ENCODE measurements at places on chromosomes 7 and 10. TPM values are rescaled to one million over a fixed set of nuclear protein-coding genes. Genes with fewer than 3 reads are reported as not detected.
A peak's percentile ranks its signal among the peaks of the same experiment; 100 is the strongest.

DNA sequence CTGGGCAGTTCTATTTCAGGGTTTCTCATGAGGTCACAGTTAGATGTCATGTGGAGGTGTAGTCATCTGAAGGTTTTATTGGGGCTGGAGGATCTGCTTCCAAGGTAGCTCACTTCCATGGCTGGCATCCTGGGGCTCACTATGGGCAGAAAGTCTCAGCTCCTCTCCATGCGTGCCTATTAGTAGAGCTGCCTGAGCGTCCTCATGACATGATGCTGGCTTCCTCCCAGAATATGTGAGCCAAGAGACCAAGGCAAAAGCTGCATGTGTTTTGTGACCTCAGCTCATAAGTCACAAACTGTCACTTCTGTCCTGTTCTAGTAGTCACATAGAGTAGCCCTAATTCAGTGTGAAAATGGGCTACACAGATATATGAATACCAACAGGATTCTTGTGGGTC, 524.4 kb downstream of the SUGCT start:
- DNase-seq, result no peak

GRCh38 chr7:29325476-29325875, 130.9 kb downstream of the CHN2 start:
- DNase-seq, result no peak

DNA sequence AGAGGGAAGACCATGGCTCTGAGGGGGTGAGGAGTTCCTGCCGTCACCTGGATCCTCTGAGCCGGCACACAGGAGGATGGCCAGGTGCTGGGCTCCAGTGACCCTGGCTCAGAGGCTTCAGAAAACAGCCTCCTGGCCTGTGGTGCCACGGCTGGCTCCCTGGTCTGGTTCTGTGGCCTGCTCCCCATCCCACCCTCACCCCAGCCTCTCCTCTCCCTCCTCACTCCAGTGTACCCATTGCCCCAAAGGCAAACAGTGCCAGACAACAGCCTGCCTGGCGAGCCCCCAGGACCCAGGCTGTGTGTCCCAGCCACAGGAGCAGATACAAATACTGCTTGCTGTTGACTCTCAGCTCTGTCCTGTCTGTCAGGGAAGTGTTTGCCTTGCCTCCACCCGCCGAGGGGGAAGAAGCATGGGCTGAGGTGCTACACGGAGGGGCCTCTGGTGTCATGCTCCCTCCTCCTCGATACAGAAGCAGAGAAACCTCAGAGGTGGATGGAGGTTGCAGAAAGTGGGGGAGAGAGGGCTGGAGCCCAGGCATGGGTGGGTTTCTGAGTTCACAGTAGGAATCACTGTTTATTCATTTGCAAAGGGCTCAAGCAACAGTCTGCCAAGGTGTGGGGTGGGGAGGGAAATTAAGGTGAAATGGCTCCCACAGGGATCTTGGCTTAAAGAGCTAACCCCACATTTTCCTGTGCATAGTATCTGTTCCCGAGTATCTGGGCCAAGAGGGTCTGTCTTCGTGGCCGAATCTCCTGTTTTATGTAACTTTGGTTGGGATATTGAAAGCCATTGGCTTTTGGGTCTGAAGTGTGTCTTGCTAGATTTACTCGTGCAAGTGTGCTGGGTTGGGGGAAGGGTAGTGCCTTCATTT, 5.5 kb downstream of the ADRA2A start:
- DNase-seq, result peak; percentile 81

DNA sequence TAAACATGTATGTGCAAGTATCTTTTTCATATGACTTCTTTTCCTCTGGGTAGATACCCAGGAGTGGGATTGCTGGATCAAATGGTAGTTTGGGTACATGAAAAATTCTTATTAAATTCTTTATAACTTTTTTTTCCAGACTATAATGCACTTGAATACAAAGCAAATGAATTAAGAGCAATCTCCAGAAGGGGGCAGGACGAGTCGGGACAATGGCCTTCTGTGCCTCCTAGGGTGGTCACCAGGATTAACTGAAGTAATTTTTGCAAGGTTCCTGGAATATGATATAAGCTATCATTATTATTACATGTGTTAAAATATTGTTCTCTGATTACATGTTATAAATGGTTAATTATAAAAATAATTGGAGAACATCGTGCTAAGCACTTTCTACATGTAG, 127.2 kb downstream of the PPP1R17 start:
- DNase-seq, result no peak

GRCh38 chr7:113292105-113292504, 173.8 kb upstream of the SMIM30 start:
- no peak for DNase-seq

Gene RBM17
- total RNA-seq, result 39.7 TPM

GRCh38 chr10:29199339-29199738, 89.5 kb upstream of the LYZL1 start:
- DNase-seq, result no peak

- DNase-seq, result peak; percentile 56
Observed at GRCh38 chr7:137081321-137082093, 213.1 kb downstream of the CHRM2 start.

Gene VSTM4
- 5.0 TPM for total RNA-seq

Gene FFAR4
- total RNA-seq, result 0.34 TPM

DNA sequence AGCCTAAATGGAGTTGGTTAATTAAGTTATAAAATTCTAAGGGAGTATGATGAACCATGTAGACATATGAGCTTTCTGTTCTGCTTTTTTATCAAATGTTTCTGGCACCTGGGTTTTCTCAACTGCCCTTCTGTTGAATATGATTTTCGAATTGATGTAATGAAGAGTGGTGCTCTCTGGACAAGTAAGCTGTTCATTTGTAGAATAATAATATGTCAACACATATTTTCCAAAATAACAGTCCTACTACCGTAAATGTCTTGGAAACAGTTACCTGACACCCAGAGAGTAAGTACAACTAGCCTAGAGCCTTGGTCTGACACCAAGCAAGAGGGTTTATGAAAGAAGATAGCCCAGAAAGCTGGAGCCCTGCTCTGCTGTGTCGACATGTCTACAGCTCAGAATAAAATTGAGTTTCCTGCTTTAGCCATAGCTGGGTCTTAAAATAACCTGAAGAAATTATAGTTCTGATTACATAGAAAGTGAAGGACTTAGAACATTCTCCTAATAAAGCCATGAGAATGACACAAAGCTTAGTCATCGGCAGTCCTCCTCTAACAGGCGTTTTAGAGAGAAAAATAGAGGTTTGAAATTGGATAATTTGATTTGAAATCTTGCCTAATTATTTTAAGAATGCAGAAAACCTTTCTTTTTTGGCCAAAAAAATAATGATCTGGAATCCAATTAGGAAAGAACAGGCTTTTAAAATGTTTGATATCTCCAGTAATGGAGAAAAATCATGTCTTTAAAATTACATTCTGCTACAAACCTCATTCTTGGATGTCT, 25.1 kb downstream of the HDAC9 start:
- DNase-seq, result no peak

DNA sequence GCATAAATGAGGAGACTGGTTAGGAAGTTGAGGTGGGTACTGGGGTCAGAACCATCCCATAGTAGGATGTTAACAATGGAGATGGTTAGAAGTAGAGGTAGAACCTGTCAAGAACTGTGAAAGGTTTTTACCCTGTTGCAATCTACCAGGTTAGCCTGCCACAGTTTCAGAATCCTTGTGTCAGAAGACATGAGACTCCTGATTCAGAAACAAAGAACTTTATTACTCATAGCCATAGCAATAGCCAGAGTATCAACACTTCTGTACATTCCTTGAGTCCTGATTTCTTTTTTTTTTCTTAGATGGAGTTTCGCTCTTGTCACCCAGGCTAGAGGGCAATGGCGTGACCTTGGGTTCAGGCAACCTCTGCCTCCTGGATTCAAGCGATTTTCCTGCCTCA, 200.9 kb downstream of the GRM3 start:
- no peak for DNase-seq

Gene PRKG1
- total RNA-seq, result 2.8 TPM

DNA sequence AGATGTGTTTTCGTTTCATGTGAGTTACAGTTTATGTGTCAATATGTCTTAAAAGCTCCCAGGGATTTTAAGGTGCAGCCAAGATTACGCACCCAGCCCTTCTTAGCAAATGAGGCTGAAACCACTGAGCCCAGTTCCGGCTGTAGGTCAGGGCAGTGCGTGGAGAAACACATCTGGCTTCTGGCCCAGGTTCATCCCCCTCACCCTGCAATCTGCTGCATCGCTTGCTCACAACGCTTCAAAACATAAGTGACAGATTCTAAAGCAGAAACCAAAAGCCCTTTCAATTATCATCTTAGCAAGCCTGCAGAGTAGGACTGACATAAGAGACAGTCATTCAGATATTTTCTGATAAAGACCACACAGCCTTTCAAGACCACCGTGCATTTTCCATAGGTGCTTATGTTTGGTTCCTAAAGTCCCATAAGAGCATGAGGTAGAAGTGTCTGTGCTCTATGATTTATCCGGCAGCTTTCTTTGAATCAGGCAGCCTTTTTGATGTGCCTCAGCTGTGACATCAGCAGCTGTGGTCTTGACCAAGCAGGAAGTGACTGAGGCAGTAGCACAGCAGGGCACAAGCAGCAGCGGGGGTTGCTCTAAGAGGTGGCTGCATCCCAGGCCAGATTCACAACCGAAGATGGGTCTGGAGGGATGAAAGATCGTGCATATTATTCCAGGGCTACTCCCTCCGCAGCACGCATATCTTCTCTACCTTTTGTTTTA, 72.1 kb upstream of the LYZL2 start:
- DNase-seq, result no peak

GRCh38 chr10:61142987-61143386, 199.0 kb upstream of the RHOBTB1 start:
- no peak for DNase-seq

GRCh38 chr10:52679117-52679516, 93.5 kb downstream of the MBL2 start:
- DNase-seq, result no peak

GRCh38 chr10:110103921-110104461, 96.2 kb downstream of the ADD3 start:
- no peak for DNase-seq

DNA sequence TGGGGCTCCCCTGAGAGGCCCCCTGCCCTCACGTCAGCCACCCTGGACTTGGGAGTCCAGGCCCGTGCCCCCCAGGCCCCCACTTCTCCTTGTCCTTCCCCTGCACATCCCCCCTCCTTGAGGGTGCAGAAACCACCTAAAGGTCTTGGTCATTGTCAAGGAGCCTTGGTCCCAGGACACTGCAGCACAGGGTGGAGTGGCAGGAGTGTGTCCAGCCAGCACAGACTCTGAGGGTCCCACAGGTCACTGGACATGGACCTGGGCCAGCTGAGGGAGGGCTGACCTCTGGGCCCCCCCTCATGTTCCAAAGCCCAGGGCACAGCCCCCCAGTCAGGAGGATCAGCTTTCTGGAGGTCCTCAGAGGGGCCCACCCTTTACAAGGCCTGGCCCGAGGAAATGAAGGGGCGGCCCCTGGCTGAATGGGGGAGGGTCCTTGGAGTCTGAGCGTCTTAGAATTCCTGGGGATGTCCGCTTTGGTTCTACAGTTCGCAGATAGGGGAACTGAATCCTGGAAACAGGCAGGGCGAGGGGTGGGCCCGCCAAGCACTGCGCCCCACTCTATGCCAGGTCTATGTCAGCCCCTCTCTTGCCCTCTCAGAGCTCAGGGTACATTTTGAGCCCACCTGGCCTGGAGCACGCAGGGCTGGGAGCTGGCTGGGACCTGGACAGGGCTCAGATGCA, 54.0 kb downstream of the PWWP2B start:
- DNase-seq, result no peak

Gene PNLIPRP3
- total RNA-seq, result 27.2 TPM

Gene SVOPL
- not detected for total RNA-seq

- no peak for DNase-seq
Observed at GRCh38 chr7:36440880-36441279, 51.2 kb downstream of the ANLN start.

- DNase-seq, result no peak
Observed at GRCh38 chr10:100653957-100654781, 91.2 kb upstream of the PAX2 start.

Gene CRHR2
- total RNA-seq, result not detected

Measured in lower leg skin (tissue), 4 donors.